ENCODE measurements at places on chromosomes 12 and 14. TPM values are rescaled to one million over a fixed set of nuclear protein-coding genes. Genes with fewer than 3 reads are reported as not detected.
A peak's percentile ranks its signal among the peaks of the same experiment; 100 is the strongest.

- no peaks in the 10 kb centered on the region for H3K4me1 ChIP-seq
- no peaks in the 10 kb centered on the region for H3K27me3 ChIP-seq
- peak; percentile 53 for DNase-seq
- no peaks in the 10 kb centered on the region for H3K36me3 ChIP-seq
- peak overlapping the region; percentile 54 for H3K27ac ChIP-seq
- H3K4me3 ChIP-seq = no peak overlapping the region
Observed at GRCh38 chr14:76203086-76204001, 51.6 kb downstream of the GPATCH2L start.

GRCh38 chr12:51943346-51943745 is 8.2 kb upstream of the ACVR1B start:
- no peaks in the 10 kb centered on the region for H3K27me3 ChIP-seq
- H3K27ac ChIP-seq = no peak overlapping the region
- H3K4me1 ChIP-seq = peaks cover 11% of the 10 kb centered on the region
- no peaks in the 10 kb centered on the region for H3K36me3 ChIP-seq
- no peak for DNase-seq

GRCh38 chr14:21003788-21004346 is 4.8 kb downstream of the SLC39A2 start:
- H3K4me1 ChIP-seq = peaks cover 12% of the 10 kb centered on the region
- peak overlapping the region; percentile 69 for H3K27ac ChIP-seq
- no peaks in the 10 kb centered on the region for H3K27me3 ChIP-seq
- H3K36me3 ChIP-seq = no peaks in the 10 kb centered on the region

- no peaks in the 10 kb centered on the region for H3K27me3 ChIP-seq
- H3K4me1 ChIP-seq = no peaks in the 10 kb centered on the region
- H3K27ac ChIP-seq = no peak overlapping the region
- no peak for DNase-seq
Observed at GRCh38 chr14:39621223-39621622, 189.0 kb upstream of the FBXO33 start.

- H3K4me1 ChIP-seq = no peaks in the 10 kb centered on the region
- H3K36me3 ChIP-seq = no peaks in the 10 kb centered on the region
- no peak overlapping the region for H3K4me3 ChIP-seq
- no peaks in the 10 kb centered on the region for H3K27me3 ChIP-seq
- no peak overlapping the region for H3K27ac ChIP-seq
- no peak for DNase-seq
Observed at GRCh38 chr14:79825046-79825521, 386.2 kb downstream of the DIO2 start.

DNA sequence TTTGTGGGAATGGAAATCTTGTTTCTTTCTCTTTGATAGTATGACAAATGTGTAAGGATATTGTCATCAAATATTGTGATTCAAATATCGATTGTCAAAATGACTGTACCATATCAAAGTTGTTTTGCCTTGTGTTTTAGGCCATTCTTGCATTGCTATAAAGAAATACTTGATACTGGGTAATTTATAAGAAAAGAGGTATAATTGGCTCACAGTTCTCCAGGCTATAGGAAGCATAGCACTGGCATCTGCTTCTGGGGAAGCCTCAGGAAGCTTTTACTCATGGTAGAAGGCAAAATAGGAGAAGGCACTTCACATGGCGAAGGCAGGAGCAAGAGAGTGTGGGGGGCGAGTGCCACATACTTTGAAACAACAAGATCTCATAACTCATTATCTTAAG is 7.8 kb downstream of the TRMT5 start:
- no peak for DNase-seq
- no peaks in the 10 kb centered on the region for H3K27me3 ChIP-seq
- H3K4me1 ChIP-seq = peaks cover 4% of the 10 kb centered on the region
- H3K36me3 ChIP-seq = no peaks in the 10 kb centered on the region
- no peak overlapping the region for H3K27ac ChIP-seq

DNA sequence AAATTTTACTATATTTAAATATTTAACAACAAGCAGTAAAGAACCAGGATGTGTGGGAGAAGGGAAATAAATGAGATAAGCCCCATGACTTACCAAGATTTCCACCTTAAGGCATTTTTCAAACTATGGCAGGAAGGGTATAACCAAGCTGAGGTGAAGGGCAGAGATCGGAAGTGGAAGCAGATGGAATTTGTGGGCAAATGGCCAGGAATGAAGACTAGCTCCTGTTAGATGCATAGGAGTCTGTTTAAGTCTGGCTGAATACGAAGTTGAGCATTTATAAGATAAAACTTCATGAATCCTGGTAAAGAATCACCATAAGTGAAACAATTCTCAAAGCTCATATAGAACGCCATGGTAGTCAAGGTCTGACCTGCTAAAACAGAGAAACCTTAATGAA is 163.5 kb downstream of the DIO2 start:
- DNase-seq = no peak
- H3K27ac ChIP-seq = no peak overlapping the region
- no peaks in the 10 kb centered on the region for H3K27me3 ChIP-seq

DNA sequence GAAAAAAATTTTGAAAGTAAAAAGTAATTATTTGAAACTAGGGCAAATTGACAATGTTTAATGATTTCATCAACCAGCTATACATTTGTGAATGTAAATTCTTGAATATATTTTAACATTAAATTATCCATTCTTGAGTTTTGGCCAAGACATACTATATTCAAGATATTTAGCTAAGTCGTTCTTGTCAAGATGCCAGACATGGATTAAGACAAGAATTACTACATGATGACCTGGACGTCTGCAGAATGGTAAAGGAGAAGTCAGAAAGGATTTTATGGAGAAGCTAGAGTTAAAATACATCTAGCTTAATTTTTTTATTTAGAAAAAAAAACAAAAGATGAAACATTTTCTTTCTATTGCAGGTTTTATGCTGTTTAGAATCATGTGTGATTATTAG is 255.8 kb downstream of the TMTC2 start:
- H3K4me1 ChIP-seq = peaks cover 9% of the 10 kb centered on the region
- no peaks in the 10 kb centered on the region for H3K27me3 ChIP-seq
- no peaks in the 10 kb centered on the region for H3K36me3 ChIP-seq
- no peak overlapping the region for H3K4me3 ChIP-seq
- DNase-seq = no peak

DNA sequence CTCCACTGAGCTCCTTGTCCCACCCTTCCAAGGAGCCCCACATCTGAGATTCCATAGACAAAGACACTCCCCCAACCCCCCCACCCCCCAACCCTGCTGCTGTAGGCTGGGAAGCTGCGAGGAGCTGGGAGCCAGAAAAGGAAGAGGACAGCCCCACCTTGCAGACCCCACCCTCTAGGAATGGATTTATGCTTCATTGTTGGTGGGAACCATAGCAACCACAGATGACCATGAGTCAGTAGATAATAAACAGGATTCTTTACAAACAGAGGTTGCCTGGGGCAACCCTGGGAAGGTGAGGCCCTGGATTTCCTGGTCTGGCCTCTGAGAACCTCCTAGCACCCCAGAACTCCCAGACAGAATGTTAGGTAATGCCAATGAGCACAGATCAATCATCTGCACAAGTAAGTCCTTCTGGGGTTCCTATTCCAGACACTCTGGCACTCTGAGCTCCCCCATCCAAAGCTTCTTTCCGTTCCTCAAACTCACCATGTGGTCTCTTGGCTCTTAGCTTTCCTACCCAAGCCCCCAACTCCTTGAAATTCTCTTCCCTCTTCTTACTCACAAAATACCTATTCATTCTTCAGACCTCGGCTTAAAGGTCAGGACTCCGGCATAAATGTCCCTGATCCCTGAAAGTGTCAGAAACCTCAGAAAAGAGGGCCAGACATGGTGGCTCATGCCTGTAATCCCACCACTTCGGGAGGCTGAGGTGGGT is 15.2 kb upstream of the PLEKHG6 start:
- H3K27me3 ChIP-seq = no peaks in the 10 kb centered on the region
- peaks cover 38% of the 10 kb centered on the region for H3K4me1 ChIP-seq
- H3K36me3 ChIP-seq = no peaks in the 10 kb centered on the region
- peak; percentile 91 for DNase-seq
- peak overlapping the region; percentile 98 for H3K27ac ChIP-seq

DNA sequence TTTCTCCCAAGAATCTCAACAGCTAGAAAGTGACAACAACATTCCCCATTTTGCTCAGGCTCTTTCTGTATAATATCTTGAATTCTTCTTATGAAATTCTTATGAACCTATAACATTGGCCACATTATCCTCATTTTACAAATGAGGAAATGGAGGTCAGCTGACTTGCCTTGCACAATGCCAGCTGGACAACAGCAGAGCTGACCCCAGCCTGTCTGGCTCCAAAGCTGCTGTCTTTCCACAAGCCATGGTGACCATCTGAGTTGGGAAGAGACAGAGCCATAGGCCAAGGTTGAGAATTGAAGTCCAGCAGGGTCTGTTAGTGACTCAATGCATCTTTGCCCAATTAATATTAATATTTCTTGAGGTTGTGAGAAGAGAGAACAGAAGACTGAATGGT is 87.3 kb downstream of the KSR2 start:
- DNase-seq = no peak
- no peaks in the 10 kb centered on the region for H3K36me3 ChIP-seq
- no peak overlapping the region for H3K27ac ChIP-seq
- no peaks in the 10 kb centered on the region for H3K27me3 ChIP-seq
- no peaks in the 10 kb centered on the region for H3K4me1 ChIP-seq

DNA sequence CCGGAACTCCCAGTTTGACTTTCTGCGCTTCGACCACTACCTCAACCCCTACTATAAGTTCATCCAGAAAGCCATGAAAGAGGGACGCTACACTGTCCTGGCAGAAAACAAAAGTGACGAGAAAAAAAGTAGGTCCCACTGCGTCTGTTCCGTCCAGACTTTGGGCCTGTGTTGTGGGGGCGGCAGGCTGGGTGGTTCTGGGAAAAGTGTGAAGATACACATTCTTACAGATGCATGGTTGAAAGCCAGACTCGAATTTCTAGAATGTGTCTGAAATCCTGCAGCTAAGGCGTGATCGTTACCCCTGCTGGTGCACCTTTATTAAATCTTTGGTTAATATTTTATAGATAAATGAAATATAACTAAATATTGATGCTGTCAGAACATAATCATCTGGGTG is 14.6 kb downstream of the SFSWAP start:
- no peak for DNase-seq
- peaks cover 4% of the 10 kb centered on the region for H3K36me3 ChIP-seq
- no peaks in the 10 kb centered on the region for H3K4me1 ChIP-seq
- H3K27ac ChIP-seq = no peak overlapping the region
- no peak overlapping the region for H3K4me3 ChIP-seq

DNA sequence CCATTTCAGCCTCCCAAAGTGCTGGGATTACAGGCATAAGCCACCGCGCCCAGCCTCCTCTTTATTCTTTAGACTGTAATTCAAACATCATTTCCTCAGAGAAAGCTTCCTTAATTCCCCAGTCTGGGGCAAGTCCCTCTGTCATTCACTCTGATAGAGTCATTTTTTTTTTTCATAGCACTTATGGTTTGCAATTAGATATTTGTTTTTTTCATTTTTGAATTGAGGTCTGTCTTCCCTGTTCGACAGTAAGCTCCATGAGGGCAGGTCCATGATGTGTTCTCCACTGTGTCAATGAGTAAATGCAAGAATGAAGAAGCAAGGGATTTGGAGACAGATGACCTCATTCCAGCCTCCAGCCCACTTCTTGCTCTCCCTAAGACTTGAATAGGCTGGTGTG is 12.1 kb downstream of the ASIC1 start:
- no peaks in the 10 kb centered on the region for H3K4me1 ChIP-seq
- no peaks in the 10 kb centered on the region for H3K36me3 ChIP-seq
- no peak for DNase-seq

GRCh38 chr12:12645485-12645884 is 33.8 kb downstream of the CREBL2 start:
- H3K36me3 ChIP-seq = no peaks in the 10 kb centered on the region
- no peak for DNase-seq
- H3K4me1 ChIP-seq = no peaks in the 10 kb centered on the region
- H3K4me3 ChIP-seq = no peak overlapping the region
- no peaks in the 10 kb centered on the region for H3K27me3 ChIP-seq
- no peak overlapping the region for H3K27ac ChIP-seq

DNA sequence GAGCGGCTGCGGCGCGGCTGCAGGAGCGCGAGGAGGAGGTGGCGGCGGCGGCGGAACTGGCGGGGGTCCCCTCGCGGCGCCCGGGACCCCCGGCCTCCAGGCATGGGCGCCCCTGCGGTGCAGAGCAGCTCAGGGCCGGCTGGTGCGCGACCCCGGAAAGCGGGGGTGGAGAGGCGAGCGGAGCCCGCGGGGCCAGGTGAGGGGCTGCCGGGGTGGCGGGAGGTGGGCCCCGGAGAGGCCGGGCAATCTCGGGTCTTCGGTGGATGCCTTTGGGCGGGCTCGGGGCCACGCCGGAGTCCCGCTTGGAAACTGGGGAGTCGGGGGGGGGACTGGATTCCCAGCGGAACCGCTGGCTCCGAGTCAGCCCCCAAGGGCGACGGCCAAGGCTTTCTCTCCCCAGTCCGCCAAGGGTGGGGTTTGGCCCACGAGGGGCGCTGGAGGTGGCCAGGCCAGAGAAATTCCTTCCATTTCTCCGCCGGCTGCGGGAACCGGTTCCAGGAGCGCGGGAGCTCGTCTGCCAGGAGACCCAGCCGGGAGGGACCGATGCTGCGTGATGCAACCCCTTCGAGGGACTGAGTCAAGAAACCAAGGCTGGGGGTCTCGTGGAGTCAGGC is 13.9 kb upstream of the NR4A1 start:
- no peaks in the 10 kb centered on the region for H3K36me3 ChIP-seq
- peak overlapping the region; percentile 66 for H3K27ac ChIP-seq
- peaks cover 6% of the 10 kb centered on the region for H3K4me1 ChIP-seq
- peaks cover 4% of the 10 kb centered on the region for H3K27me3 ChIP-seq

- peaks cover 12% of the 10 kb centered on the region for H3K4me1 ChIP-seq
- H3K27ac ChIP-seq = no peak overlapping the region
- H3K36me3 ChIP-seq = no peaks in the 10 kb centered on the region
- no peak for DNase-seq
- no peak overlapping the region for H3K4me3 ChIP-seq
- no peaks in the 10 kb centered on the region for H3K27me3 ChIP-seq
Observed at GRCh38 chr12:96226801-96227348, 32.7 kb downstream of the ELK3 start.

DNA sequence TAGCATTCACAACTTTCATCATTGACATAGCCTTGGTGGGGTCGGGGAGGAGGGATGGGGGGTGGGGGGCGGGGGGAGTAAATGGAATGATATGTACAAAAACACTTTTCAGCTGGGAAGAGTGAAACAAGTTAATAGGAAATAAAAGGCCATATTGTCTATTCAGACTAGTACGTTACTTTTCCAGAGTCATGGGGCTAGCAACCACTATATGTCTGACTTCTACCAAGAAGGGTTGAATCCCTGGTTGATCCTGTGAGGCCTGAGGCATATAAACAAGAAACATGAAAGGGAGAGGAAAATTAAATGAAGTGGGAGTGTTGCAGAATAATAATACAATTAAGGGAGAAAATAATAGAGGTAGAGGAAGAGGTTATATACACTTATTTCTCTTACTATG is 225.5 kb downstream of the ERC1 start:
- H3K27ac ChIP-seq = no peak overlapping the region
- peaks cover 38% of the 10 kb centered on the region for H3K4me1 ChIP-seq

GRCh38 chr12:122421187-122421820 is 1.2 kb downstream of the CLIP1 start:
- H3K36me3 ChIP-seq = no peaks in the 10 kb centered on the region
- peak overlapping the region; percentile 99 for H3K27ac ChIP-seq
- peak; percentile 73 for DNase-seq
- H3K4me3 ChIP-seq = peak overlapping the region; percentile 99

- H3K36me3 ChIP-seq = no peaks in the 10 kb centered on the region
- DNase-seq = no peak
- peaks cover 27% of the 10 kb centered on the region for H3K4me1 ChIP-seq
- H3K27me3 ChIP-seq = no peaks in the 10 kb centered on the region
- no peak overlapping the region for H3K27ac ChIP-seq
Observed at GRCh38 chr14:51605575-51605974, 46.1 kb upstream of the FRMD6 start.

GUCY2C gene
- total RNA-seq = 47.6 TPM

KCNC2 gene
- total RNA-seq = 0.07 TPM

ERO1A gene
- total RNA-seq = 91.1 TPM

OR4K15 gene
- not detected for total RNA-seq

ETFBKMT gene
- total RNA-seq = 5.4 TPM

LYZ gene
- 282 TPM for total RNA-seq
